CD4-positive, alpha-beta T cell treated with Interleukin-2 at 100 ng/mL for 4 hours (primary cell): ENCODE measurements at places on chromosomes 11 and 22.

GRCh38 chr22:27752141-27752540, 49.4 kb downstream of the MN1 start:
- DNase-seq, result no peak

DNA sequence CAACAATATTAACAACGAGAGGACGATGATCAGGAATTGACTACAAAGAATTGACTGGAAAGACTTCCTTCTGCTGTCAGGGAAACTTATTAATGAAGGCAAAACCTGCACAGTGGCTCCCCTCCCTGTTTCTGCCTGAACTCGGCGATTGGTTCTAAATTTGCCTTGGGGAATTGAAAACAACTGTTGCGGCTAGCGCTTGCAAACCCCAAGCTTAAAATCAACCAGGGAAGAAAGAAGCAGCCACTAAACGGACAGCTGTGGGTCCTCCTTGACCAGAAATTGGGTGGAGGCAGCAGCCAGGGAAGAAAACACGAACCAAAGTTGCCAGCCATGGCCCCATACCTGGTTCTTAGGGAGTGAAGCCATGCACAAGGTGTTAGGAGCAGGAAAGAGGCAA, 383.5 kb upstream of the CADM1 start:
- DNase-seq, result no peak

DNA sequence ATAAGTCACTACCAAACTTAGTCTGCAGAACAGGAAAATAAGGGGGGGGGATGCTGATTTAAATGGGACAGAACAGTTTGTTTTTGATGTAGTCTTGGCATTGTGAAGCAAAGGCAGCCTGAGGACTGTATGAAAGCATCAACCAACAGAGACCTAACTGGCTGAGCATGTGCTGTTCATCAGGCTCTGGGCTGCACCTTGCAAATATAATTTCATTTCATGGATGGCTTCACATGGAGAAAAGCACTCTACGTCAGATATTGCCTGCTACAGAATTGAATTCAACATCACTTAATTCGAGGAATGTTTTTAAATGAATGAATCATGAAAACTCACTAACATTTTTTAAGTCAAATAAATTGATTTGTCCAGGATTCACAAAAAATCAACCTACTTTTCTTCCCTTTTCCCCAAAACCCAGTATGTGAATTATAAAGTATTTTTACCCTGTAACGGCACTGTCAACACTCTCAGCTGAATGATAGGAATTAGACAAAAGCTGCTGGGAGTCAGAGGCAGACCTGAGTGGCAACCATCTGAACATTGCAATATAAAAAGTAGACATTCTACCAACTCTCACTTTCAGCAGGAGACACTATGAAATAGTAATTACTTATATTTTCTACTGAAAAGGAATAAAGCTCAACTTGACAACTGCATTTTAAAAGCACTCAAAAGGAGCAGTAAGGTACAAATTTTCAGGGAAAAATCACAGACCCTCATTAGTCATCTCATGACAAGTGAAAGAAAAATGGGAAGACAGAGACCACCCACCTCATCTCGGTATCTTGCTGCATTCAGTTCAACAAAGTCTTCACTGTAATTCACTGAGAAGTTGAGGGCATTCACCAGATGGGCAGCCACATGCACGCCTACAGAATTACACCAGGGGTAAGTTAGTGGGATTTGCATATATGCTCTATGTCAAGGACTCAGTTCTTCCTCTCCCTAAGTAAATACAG, 47.5 kb downstream of the NOX4 start:
- no peak for DNase-seq

DNA sequence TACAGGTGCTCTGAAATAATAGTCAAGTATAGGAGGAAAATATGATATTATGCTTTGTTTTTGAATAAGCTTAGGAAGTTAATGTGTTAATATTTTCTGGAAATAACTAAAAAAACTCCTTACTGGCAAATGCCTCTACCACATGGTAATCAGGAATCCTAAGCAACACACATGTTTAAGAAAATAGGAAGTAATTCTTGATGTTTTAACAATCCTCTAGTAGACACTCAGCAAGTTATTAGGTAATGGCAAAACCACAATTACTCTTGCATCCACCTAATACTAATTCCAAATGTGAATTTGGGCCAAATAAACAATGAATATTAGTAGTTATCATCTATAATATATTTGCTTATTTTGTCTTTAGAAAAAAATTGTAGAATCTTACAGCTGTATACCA, 53.6 kb downstream of the SLC35F2 start:
- DNase-seq, result no peak

DNA sequence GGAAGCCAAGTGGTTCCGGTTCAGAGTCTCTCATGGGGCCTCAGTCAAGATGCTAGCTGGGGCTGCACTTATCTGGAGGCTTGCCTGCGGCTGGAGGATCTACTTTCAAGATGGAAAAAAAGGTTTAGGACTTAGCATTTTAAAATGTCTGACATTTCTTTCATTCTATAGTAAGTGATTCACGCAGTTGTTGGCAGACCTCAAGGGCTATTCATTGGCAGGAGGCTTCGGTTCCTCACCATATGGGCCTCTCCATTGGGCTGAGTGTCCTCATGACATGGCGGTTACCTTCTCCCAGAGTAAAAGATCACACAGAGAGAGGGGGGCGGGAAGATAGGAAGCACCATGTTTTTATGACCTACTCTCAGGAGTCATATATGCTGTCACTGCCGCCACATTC, 298.0 kb upstream of the PLET1 start:
- no peak for DNase-seq

- no peak for DNase-seq
Observed at GRCh38 chr22:17047656-17048055, 37.1 kb upstream of the IL17RA start.

GRCh38 chr11:125404157-125404810, 91.8 kb downstream of the FEZ1 start:
- DNase-seq, result no peak

- DNase-seq, result no peak
Observed at GRCh38 chr11:67289226-67289650, at the start of gene ANKRD13D. ANKRD13D (plus strand) TSS chr11:67289303; CDS start chr11:67289461, 158 bp downstream.

GRCh38 chr11:93063086-93063485, 93.6 kb downstream of the MTNR1B start:
- no peak for DNase-seq

DNA sequence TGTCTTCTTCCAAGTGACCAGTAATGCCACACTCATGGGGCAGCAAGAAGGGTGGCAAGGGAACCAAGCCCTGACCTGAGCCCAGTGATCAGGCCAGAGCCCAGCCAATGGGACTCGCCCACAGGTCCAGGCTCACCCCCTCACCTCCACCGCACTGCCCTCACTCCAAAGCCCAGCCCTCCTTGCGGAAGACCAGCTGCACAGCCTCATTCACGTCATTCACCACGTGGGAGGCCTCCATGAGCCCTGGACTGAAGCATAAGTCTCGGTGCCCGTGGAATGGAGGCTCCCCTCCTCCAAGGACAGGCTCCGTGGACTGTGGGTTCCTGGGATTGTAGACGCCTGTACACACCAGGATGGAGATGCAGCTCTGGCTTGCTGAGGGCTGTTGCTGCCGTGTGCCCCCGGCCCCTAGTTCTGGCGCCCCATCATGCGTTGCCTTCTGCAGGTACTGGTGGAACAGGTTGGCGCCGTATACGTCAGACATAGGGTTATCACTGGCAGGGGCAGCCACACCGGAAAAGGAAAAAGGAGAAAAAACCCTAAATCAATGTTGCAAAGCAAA, 16.8 kb upstream of the TMEM121B start:
- no peak for DNase-seq

- no peak for DNase-seq
Observed at GRCh38 chr11:9527481-9528135, 45.9 kb upstream of the WEE1 start.

DNA sequence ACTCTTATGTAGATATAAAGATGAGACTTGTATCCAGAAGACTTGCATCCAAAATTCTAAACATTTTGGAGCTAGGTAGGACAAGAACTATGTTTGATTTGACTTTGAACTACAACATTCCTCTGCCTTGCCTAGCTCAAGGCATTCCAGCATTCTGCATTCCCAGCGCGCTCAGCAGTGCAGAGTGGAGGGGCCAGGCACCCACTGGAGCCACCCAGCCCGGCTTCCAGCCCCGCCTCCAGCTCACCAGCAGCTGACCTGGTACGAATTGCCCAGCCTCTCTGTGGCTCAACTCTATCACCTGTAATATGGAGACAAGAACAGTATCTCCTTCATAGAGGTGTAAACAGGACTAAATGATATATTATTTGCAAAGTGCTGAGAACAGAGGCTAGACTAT, 28.8 kb downstream of the PRDM10 start:
- no peak for DNase-seq

- no peak for DNase-seq
Observed at GRCh38 chr22:29121124-29121523, 48.3 kb downstream of the KREMEN1 start.

DNA sequence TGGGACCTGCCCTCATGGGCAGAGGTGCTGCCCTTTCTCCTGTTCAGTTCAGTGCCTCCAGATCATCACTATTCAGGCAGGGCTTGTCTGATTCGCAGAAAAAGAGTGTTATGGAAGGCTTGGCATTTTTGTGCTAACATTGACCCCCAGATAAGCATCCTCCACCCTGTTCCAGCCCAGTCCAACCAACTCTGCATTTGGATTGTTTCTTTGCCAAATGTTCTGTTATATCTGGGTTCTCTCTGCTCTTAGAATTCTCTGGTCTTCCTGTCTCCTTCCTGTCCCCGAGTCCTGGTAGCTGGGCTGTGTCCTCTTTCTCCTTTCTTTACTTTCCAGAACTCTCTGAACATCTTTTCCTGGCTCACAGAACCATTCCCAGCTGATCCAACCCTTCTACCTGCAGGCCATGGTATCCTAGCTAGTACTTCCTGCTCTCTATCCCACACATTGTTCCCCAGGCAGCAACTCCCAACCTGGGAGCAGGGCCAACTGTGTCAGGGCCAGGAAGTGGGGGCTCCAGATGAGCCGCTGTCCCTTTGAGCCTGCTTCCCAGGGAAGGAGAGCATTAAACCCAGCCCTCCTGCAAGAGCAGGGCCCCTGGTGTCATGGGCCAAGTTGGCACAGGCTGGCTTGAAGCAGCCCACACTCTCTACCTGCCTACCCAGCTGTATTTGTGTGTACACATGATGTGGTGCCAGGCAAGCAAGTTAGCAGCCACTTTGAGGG, 280.7 kb upstream of the CADM1 start:
- no peak for DNase-seq

GRCh38 chr11:59012398-59013265, 73.3 kb downstream of the GLYATL1 start:
- DNase-seq, result no peak

DNA sequence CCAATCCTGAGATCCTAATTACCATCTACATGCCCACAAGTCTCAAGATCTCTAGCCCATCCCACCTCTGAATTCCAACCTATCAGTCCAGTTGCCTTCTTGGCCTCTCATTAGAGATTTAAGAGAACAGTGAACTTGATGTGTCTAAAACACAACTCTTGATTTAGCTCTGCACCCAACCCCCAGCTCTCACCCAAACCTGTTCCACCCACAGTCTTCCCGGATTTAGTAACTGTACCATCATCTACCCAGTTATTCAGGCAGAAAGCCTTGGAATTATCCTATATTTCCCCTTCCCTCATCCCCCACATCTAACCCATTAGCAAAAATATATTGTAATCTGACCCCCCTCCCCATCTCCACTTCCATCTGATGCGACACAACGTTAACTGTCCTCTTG, 24.0 kb upstream of the YWHAH start:
- DNase-seq, result no peak

- no peak for DNase-seq
Observed at GRCh38 chr11:20022363-20023081, 137.8 kb downstream of the DBX1 start.

GRCh38 chr11:2581151-2581930, 118.5 kb downstream of the KCNQ1OT1 start:
- no peak for DNase-seq

GRCh38 chr11:63599211-63600122, 14.8 kb downstream of the PLAAT3 start:
- DNase-seq, result no peak

- DNase-seq, result no peak
Observed at GRCh38 chr11:101913656-101914055, 1.2 kb upstream of the CEP126 start.

GRCh38 chr11:19766810-19767209, 54.2 kb downstream of the NAV2 start:
- no peak for DNase-seq

DNA sequence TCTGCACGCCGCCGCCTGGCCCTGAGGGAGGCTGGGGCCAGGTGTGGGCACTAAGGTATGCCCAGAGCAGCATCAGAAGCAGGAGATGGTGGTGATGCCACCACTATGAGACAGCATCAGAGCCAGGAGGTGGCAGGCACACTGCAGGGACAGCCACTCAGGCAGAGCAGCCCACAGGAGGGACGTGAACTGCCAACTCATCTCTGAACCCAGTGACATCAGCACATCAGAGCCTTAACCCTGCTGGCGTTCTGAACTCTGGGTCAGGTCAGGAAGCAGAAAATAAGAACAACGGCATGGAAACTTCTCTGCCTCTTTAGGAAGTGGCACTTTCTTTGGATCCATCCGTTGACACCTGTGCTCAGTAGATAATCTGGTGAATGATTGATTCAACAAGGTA, 14.7 kb upstream of the IFT27 start:
- DNase-seq, result no peak

GRCh38 chr11:106540001-106540400, 462.5 kb downstream of the AASDHPPT start:
- DNase-seq, result no peak

- DNase-seq, result no peak
Observed at GRCh38 chr22:44461614-44462013, 36.4 kb downstream of the RTL6 start.

DNA sequence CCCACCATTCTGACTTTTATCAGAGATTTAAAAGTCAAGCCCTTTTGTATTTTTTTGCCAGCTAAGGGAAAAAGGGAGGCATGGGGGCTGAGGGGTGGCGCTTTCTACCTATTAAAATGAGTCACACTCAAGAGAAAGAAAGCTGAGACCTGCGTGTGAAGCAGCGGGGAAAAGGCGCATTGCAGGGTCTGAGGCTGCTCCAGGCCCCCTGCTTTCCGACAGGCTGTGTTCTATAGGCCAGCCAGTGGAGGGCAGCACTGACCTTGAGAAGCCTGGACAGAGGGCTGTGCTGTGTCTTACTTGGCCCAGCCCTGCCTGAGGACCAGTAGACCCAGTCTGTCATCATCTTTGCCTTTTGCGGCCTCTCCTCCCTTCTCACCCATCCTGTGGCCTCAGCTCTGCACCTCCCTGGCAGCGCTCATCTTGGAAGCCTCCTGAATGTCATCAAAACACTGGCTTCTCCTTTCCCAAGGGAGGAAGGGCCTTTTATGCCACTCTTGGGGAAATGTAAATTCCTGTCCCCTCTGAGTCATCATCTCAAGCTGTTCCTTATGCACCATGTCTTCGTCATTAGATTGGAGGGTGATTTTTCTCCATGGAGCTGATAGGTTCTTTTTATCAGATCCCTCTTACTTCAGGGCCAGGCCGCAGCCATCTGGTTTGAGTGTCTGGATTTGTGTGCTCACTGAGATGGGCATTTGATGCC, 12.6 kb upstream of the MAPK8IP1 start:
- peak; percentile 32 for DNase-seq

GRCh38 chr11:48051217-48051830, 71.0 kb downstream of the PTPRJ start:
- no peak for DNase-seq

GRCh38 chr11:66956689-66957290, 1.4 kb downstream of the PC start:
- no peak for DNase-seq

GRCh38 chr11:13055200-13055599, 46.1 kb downstream of the RASSF10 start:
- DNase-seq, result peak; percentile 5

GRCh38 chr11:122853971-122854446, 15.7 kb downstream of the CRTAM start:
- peak; percentile 81 for DNase-seq

GRCh38 chr11:37657645-37658044, 1059.6 kb upstream of the RAG2 start:
- DNase-seq, result no peak
